ENCODE measurements at places on chromosomes 3 and 15.

DNA sequence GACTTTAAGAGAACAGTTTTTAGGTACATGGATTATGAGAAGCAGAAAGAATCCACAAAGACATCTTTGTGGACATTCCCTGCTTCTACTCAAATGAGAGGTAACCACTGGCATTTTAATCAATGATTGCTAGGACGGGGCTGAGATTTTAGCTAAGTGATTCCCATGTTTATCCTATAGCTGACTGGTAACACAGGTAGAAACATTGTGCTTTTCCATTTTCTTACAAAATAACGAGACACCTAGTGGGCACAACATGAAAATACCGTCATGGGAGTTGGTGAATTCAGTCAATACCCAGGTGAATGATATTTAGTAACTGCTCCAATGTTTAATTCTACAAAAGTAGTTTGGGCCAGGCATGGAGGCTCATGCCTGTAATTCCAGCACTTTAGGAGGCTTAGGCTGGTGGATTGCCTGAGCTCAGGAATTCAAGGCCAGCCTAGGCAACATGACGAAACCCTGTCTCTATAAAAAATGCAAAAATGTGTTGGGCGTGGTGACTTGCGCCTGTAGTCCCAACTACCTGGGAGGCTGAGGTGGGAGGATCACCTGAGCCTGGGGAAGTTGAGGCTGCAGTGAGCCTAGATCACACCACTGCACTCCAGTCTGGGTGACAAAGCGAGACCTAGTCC, 37.2 kb upstream of the DENND4A start:
- no peak for DNase-seq

- no peak for DNase-seq
These were observed 44.5 kb downstream of the SNAPC5 start for GRCh38 chr15:66452971-66453580.

DNA sequence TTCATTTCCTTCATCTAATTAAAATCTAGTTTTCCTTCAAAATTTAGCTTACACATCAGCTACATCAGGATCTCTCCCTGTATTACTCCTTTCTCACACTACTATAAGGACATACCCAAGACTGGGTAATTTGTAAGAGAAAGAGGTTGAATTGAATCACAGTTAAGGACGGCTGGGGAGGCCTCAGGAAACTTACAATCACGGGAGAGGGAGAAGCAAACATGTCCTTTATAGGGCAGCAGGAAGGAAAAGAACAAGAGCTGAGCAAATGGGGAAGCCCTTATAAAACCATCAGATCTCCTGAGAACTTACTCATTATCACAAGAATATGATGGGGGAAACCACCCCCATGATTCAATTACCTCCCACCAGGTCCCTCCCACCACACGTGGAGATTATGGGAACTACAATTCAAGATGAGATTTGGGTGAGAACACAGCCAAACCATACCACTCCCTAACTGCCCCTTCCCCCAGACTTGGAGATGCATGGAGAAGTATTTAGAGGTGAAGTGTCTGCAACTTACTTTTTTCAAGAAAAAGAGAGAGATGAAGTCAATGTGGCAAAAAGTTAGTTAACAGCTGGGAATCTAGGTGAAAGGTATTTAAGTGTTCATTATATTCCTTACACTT, 21.3 kb downstream of the PRTG start:
- no peak for DNase-seq

DNA sequence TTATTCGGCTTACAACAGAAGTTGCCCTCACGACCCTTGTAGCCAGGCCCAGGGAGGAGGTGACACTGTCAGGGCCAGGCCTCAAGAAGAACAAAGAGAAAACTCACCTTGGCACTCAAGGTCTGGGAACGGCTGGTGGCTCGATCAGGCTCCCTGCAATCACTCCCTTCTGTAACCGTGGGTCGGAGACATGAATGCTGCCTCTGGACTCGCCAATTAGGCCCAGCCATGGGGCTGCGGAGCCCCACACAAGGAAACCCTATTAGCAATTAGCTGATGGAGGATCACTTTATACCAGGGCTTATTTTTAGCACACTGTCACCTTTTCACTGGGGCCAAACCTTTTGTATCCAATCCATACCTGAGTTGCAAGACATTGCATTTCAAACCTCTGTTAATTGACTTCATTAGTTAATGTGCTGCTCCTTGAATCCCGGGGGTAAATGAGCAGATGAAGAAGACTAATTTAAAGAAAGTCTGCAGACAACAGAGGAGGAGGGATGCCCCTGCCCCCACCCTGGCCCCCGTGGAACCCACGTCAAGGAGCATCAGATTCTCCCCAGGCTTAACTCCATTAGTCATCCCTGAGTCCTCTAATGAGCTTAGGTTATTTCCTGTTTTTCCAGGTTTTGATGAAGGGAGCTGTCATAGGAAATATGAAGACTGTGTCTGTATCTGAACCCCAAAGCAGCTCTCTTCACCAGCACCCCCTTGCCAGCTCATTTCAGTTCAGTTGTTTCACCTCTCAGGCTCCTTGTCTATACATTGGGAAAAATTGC, 255.3 kb downstream of the RORA start:
- no peak for DNase-seq

- DNase-seq = no peak
These were observed 1022.4 kb downstream of the FHIT start for GRCh38 chr3:60228823-60229222.

DNA sequence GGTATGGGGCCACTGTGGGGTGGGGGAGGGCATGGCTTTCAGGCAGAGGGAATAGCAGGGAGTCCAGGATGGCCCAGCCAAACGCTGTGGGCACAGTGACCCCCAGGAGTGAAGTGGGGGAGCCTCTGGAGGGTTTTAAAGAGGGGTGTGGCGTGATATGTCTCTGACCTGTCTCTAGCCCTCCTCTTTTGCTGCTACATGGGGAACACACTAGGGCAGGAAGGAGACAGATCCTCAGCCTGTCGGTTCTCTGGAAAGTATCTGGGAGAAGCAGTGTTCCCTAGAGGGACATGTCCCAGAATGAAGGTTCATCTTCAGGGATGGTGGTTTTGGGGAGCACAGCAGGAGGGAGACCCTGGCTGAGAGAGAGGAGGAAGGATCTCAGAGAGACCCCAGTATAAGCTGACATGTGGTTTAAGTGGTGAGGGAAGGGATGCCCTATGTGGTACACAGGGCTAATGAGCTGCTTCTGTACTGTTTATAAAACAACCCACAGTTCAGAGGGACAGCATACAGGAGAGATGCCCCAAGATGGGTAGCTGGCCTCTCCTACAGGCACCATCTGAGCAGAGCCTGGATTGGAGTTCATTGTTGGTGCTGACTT, 37.7 kb downstream of the TRIM71 start:
- no peak for DNase-seq

DNA sequence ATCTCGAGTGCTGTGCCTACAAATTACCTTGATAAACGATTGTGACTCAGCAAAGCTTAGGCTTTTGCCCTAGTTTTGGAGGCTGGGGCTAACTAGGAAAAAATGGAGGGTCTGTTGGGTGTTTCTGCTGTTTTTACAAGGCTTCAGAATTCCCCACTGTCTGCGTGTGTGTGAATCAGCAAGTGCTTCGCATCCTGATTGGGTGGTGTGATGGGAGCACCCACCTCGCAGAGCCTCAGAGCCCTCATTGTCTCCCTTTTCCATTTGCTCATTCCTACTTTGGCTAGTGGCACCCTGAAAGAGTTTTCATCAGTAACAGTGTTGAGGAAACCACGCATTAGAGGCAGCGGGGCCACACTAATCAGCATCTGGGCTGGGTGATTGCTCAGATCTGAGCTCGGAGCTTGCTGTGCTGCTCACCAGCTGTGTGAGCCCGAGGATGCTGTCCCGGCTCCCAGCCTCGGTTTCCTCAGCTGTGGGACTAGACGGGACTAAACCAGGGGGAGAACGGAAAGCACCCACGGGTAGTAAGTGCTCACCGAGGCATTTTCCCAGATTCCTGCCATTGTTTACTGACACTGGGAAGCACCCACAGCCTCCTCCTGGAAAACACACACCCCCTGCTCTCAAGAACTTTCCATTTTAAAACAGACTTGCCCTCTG, 40.6 kb downstream of the GOLGA8S start:
- no peak for DNase-seq

GRCh38 chr3:125589547-125590122, 5.7 kb downstream of the OSBPL11 start:
- no peak for DNase-seq
